ENCODE measurements at places on chromosomes 16 and 17. TPM values are rescaled to one million over a fixed set of nuclear protein-coding genes. Genes with fewer than 3 reads are reported as not detected.

DNA sequence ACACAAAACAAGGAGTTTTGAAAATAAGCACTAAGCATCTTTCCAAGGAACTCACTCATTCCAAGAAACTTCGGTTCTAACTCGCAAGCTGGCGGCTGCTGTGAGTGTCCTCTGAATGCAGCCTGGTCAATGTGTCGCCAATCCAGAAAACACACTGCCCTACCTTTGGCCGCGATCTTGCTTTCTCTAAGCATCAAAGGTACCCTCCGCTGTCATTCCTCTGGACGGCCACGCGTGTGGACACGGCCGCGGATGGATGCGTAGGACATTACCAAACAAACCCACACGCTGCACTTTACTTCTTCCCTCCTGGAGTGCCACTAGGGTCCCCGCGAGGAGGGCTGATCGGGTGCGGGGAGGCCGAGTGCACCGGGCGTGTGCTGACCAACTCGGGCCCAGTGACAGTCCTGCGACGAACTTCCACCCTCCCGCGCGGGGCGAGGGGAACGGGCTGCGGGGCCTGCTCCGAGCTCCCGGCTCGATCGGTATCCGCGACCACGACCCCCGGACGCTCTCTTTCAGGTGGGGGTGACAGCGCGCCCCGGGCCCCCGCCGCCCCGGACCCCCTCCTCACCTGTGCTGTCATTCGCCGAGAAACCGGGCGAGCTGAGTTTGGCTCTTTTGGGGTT lies 1.1 kb downstream of the CREBBP start:
- DNase-seq, result no peak
- H3K27me3 ChIP-seq, result no peaks in the 10 kb centered on the region
- peak overlapping the region; percentile 7 for H3K27ac ChIP-seq
- H3K4me3 ChIP-seq, result peak overlapping the region; percentile 82

DNA sequence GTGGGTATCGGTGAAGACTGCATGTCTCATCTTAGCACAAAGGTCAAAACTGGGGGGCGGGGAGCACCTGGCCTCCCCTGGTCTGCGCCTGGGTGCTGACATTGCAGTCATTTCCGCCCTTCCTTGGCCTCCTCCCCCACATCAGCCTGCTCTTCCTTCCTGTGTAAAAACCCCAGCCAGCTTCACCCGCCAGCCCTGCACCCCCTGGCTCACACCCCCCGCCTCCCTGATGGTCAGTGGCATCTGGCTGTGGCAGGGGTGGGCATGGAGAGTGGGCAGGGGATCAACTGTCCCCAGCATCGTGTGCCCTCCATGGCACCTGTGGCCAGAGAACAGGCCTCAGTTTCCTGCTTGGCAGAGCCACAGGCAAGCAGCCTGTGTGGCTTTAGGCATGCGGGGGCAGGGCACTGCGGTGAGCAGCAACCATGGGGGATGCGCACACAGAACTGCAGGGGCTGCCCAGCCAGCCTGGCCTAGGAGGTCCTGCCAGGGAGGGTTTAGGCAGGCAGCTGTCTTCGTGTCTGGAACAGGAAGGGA lies 26.5 kb upstream of the LASP1NB start:
- peaks cover 29% of the 10 kb centered on the region for H3K36me3 ChIP-seq
- H3K27ac ChIP-seq, result no peak overlapping the region
- peaks cover 47% of the 10 kb centered on the region for H3K4me1 ChIP-seq
- no peak for DNase-seq
- H3K4me3 ChIP-seq, result no peak overlapping the region

DNA sequence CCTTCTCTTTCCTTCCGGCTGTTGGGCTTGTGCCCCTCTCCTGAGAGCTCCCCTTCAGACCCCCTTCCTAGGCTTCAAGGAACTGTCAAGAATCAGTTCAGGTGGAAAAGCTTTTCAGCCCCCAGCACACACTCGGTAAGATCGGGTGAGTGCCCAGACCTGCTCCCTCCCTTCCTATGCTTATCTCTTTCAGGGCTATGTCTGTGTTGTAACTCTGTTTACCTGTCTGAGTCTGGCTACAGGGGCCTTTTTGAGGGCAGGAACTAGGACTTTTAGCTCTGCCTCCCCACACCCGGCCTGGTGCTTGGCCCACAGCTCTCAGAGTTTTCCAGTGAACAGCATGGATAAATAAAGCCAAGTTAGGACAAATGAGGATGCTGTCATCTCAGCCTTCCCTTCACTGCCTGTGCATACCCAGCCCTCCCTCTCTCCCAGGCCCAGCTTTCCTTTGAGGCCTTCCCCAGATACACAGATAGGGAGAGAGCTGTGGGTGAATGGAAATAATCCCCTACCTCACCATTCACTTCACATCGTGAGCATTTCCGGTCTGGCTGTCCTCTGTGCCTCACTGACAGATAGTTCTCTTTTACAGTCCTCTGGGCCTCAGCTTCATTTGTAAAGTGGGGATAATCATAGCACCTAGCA lies 5.7 kb upstream of the MRPS23 start:
- no peaks in the 10 kb centered on the region for H3K27me3 ChIP-seq
- peaks cover 10% of the 10 kb centered on the region for H3K4me1 ChIP-seq
- no peak overlapping the region for H3K27ac ChIP-seq
- no peaks in the 10 kb centered on the region for H3K36me3 ChIP-seq
- H3K4me3 ChIP-seq, result no peak overlapping the region

ZG16B gene
- not detected for total RNA-seq

- no peak overlapping the region for H3K27ac ChIP-seq
These were observed 14.1 kb downstream of the SPG7 start for GRCh38 chr16:89522287-89522686.

CD300A gene
- total RNA-seq, result not detected

TPPP3 gene
- total RNA-seq, result 0.75 TPM

DNA sequence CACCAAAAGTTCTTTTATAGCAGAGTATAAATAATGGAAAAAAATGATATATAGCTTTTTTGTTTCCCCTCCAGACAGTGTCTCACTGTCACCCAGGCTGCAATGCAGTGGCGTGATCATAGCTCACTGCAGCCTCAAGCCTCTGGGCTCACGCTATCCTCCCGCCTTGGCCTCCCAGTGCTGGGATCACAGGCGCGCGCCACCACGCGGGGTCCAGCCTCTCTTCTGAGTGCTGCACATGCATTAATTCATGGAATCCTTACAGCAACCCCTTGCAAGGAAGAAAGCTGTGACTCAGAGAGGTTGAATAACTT lies 18.0 kb upstream of the ZNF629 start:
- no peaks in the 10 kb centered on the region for H3K27me3 ChIP-seq
- peaks cover 12% of the 10 kb centered on the region for H3K4me1 ChIP-seq
- H3K27ac ChIP-seq, result peak overlapping the region; percentile 70
- no peak for DNase-seq
- H3K36me3 ChIP-seq, result no peaks in the 10 kb centered on the region
- peak overlapping the region; percentile 70 for H3K4me3 ChIP-seq

DNA sequence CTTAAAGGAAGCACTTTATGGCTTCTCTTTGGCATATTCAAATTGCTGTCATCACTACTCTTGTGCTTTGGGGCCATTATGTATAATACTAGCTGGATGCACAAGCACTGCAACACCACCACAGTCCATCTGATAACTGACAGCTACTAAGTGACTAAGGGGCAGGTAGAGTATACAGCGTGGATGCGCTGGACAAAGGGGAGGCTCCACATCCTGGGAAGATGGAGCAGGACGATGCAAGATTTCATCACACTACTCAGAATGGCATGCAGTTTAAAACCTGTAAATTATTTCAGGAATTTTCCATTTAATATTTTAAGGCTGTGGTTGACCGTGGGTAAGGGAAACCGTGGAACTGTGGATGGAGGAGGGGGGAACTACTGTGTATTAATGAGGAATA lies 25.0 kb downstream of the MPRIP start:
- no peak overlapping the region for H3K4me3 ChIP-seq
- H3K27me3 ChIP-seq, result no peaks in the 10 kb centered on the region
- H3K36me3 ChIP-seq, result no peaks in the 10 kb centered on the region
- peak; percentile 69 for DNase-seq
- no peak overlapping the region for H3K27ac ChIP-seq
- peaks cover 16% of the 10 kb centered on the region for H3K4me1 ChIP-seq

- H3K27ac ChIP-seq, result no peak overlapping the region
- peaks cover 12% of the 10 kb centered on the region for H3K4me1 ChIP-seq
- no peaks in the 10 kb centered on the region for H3K36me3 ChIP-seq
- no peak for DNase-seq
- H3K4me3 ChIP-seq, result no peak overlapping the region
These were observed 1033.0 kb downstream of the CDH11 start for GRCh38 chr16:64088838-64089237.

- H3K4me1 ChIP-seq, result no peaks in the 10 kb centered on the region
- H3K36me3 ChIP-seq, result no peaks in the 10 kb centered on the region
- no peaks in the 10 kb centered on the region for H3K27me3 ChIP-seq
- H3K27ac ChIP-seq, result no peak overlapping the region
These were observed 478.6 kb downstream of the MAF start for GRCh38 chr16:79121906-79122305.

C16orf90 gene
- not detected for total RNA-seq

C1QL1 gene
- total RNA-seq, result not detected

GRCh38 chr17:6574687-6575595 lies 18.6 kb upstream of the PITPNM3 start:
- H3K4me1 ChIP-seq, result peaks cover 19% of the 10 kb centered on the region
- H3K4me3 ChIP-seq, result no peak overlapping the region
- H3K27me3 ChIP-seq, result no peaks in the 10 kb centered on the region
- no peak overlapping the region for H3K27ac ChIP-seq
- DNase-seq, result peak; percentile 71
- peaks cover 12% of the 10 kb centered on the region for H3K36me3 ChIP-seq

GRCh38 chr17:4858882-4859260 lies 25.7 kb downstream of the MINK1 start:
- H3K36me3 ChIP-seq, result no peaks in the 10 kb centered on the region
- H3K27ac ChIP-seq, result no peak overlapping the region
- peaks cover 15% of the 10 kb centered on the region for H3K4me1 ChIP-seq

GRCh38 chr17:64780096-64781013 lies 118.2 kb upstream of the SMURF2 start:
- no peaks in the 10 kb centered on the region for H3K36me3 ChIP-seq
- peak overlapping the region; percentile 58 for H3K4me3 ChIP-seq
- no peak overlapping the region for H3K27ac ChIP-seq
- H3K4me1 ChIP-seq, result peaks cover 38% of the 10 kb centered on the region

All from astrocyte (in vitro differentiated cells and primary cell).